CD4-positive, alpha-beta T cell (primary cell): ENCODE measurements at places on chromosomes 4 and X.

- DNase-seq = no peak
Measured at GRCh38 chrX:11059933-11060332, 51.2 kb upstream of the HCCS start.

DNA sequence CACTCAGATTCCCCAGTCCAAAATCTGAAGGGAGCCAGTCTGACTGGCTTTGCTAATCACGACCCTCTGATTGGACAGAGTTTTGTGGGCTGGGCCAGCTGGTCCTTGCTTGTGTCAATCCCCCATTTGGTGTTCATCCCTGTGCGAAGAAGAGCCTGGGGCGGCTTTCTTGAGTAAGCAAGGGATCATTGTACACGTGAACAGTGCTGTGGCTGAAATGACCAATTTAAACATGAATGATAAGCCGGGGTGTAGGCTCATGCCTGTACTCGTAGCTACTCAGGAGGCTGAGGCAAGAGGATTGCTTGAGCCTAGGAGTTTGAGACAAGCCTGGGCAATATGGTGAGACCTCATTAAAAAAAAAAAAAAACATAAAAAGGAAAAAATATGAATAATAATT lies 379.1 kb downstream of the RAPGEF2 start:
- no peak for DNase-seq

DNA sequence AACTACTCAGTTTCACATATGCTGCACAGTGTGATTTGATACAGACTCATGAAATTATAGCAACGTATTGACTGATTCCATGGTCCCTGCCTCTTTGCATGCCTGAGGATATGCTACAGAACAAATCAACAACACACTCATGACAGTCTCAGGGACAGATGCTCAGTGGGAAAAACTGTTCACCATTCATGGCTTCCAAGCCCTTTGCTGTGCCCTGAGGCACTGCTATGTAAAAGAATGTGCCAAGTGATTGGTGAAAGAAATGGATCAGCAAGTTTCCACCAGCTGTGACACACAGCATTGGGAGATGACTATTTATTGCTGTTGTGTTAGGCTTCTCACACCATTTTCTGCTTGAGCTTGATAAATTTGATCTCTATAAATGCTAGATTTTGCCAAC lies 825.6 kb upstream of the INTU start:
- DNase-seq = no peak

GRCh38 chr4:40466789-40467188 lies 131.7 kb downstream of the CHRNA9 start:
- no peak for DNase-seq

DNA sequence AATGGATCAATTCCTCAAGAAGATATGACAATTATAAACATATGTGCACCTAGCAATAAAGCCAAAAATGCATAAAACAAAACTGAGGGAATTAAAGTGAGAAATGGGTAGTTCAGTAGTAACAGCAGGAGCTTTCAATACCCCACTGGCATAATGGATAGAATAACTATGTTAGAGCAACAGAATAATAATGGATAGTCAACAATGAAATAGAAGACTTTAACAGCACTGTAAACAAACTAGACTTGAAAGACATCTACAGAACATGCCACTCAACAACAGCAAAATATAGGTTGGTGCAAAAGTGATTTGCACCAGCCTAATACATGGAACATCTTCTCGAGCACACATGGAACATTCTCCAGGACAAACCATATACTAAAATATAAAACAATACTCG lies 20.0 kb upstream of the MBNL3 start:
- DNase-seq = no peak

DNA sequence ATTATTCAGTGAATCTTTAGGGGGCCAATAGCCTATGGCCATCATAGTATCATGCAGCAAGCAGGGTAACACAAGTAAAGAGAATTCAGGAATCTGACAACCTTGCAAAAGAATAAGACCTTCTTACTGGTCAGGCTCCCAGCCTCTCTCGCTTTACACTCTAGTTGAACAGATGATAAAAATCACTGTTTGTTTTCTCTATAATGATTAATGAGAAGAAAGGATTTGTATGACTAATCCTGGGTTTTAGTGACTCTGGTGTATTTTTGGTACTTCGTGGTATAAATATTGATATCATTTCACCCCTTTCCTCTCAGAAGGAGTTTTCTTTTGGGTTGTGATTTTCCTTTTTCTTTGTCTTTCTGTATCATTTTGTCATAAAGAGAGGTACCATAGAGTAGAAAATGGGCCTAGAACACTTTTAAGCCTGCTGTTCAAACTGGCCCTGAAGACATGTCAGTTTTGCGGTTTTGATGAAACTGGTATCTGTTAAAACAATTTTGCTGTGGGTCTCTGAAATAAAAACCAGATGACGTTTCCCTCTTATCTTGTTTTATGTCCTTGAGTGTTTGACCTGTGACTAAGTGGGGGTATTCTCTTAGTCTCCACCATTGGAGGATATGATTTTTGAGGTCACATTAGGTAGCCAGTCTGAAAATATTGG lies 294.9 kb upstream of the TBX22 start:
- no peak for DNase-seq

DNA sequence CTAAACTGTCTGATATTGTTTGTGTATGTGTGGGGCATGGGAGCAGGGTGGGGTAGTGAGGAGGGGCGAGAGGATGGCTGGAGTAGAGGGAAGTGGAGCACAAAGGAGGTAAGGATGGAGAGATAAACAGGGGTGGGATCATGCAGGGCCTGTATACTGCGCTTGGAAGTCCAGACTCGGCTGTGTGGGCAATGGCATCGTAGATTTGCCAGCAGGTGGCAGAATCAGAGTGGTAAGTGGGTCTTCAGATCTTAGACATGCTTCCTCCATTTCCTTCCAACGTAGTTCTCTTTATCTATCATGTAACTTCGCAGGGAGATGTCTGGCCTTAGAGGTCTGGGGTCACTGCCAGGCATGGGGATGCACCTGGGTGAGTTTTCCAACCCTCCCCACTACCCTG lies 155.5 kb downstream of the PDGFRA start:
- DNase-seq = no peak

GRCh38 chr4:148649652-148650331 lies 207.6 kb upstream of the NR3C2 start:
- DNase-seq = no peak

GRCh38 chr4:650951-651883 lies 22.9 kb downstream of the ATP5ME start:
- no peak for DNase-seq

DNA sequence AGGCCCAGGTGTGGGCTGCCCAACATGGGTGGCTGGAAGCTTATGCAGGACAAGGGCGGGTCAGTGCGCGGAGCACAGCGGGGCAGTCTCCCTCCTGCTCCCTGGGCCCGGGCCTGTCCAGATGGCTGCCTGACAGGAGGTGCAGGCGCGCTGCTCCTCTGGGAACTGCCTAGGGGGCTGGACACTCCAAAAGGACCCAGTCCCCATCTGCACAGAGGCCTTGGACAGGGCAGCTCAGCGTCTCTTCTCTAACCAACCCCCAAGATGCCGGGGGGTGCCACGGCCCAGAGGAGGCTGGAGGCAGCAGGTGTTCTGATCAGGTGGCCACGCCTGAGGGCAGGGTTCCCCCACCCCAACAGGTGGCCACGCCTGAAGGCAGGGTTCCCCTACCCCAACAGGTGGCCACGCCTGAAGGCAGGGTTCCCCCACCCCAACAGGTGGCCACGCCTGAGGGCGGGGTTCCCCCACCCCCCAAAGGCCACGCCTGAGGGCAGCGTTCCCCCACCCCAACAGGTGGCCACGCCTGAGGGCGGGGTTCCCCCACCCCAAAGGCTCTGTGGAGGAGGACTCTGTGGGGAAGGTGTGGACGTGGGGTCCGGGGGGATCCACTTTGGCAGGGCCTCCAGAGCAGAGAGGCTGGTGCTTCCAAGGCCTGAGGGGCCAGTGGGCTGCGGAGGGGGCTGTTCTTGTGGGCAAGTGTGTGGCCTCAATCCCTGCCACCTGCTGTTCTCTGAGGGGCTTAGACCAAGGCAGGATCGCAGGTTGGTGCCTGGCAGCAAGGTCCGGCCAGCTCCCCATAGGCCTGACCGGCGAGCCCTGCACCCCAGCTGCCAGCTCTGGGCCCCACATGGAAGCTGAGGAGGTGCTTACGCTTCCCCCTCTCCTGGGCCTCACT lies 36.1 kb downstream of the CPLX1 start:
- DNase-seq = no peak

- peak; percentile 5 for DNase-seq
Measured at GRCh38 chr4:154982187-154983047, 201.3 kb downstream of the RBM46 start.

DNA sequence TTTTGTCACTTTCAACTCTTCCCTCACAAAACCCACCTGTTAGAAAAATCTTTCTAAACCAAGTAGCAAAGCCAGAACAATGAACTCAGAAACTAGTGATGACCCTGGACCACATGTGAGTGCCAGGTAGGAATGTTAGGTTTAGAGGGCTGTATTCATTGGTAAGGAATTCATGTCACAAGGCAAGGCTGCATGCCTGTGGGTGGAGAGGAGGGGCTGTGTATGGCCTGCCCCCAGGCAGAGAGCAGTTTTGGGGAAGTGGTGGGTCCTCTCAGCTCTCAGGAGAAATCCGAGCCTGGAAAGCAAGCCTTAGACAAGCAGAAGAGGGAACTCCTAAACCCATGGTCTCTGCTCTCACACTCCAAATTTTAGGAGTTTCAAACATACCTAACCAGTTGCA lies 2.4 kb downstream of the RNF175 start:
- no peak for DNase-seq

- DNase-seq = no peak
Measured at GRCh38 chr4:186701273-186701672, 22.4 kb downstream of the FAT1 start.

GRCh38 chrX:19627533-19627932 lies 112.2 kb upstream of the MAP3K15 start:
- no peak for DNase-seq

DNA sequence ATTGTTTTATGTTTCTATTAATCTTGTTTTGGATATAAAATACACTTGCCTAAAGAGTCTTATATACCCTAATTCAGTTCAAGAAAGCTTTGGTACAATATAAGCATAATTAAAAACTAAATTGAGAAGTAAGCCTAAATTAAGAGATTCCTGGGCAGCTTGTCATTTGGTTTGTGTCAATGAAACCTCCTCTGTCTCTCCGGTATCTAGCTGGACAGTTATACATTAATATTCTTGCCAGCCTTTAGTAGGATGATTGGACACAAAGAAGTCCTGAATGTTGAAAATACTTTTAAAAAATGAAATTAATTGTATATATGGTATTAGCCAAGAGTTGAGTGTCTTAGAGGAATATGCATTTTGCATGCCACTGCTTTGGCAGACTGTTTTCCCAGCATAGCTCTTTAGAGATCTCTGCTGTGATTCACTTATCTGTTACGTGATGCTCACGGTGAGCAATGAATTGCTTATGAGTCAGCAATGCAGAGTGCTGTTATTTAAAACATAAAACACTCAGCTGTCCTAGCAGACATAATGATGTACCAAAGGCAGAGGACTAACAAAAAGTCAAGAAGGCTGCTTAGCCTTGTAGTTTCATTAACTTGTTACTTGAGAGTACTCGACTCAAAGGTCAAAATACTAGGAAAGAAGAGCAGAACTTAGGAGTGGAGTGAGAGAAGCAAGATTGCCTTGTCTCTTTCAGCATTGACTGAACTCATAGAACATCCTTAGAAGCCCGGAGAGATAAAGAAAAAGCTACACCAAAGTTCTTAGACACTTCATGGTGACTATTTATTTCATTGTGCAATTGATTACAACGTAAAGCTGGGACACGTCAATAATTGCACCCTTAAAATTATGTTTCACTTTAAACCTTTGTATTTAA lies 1296.1 kb upstream of the PCDH7 start:
- no peak for DNase-seq

GRCh38 chr4:183905593-183906488 lies 734 bp downstream of the STOX2 start:
- DNase-seq = no peak

GRCh38 chr4:104859601-104860237 lies 287.0 kb upstream of the TET2 start:
- no peak for DNase-seq
